Stimulated activated CD8-positive, alpha-beta memory T cell treated with anti-CD3 and anti-CD28 coated beads, Interleukin-4, amount 100 ng/mL, for 4 hours (primary cell): ENCODE measurements at places on chromosomes 16 and 17.

- DNase-seq = no peak
These were observed 14.8 kb downstream of the PLD6 start for GRCh38 chr17:17191346-17191792.

- DNase-seq = no peak
These were observed 144.1 kb downstream of the RAB11FIP4 start for GRCh38 chr17:31535581-31535981.

DNA sequence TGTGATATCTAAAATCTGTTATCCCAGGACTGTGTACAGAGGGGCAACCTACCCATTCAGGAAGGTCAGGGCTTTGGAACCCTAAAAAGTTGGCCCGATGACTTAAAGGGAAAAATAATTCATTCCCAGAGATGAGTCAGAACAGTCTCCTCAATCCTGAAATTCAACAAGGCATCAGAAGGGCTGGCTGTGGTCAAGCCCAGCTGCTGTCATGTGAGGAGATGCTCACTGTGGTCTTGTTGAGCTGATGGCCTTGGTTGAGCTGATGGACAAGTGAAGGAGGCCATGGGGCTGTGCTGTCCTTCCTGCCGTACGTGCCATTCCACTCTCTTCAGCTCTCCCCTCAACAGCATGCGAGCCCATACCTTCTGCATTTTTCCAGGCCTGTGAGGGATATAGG is 20.9 kb upstream of the DRG2 start:
- DNase-seq = no peak

DNA sequence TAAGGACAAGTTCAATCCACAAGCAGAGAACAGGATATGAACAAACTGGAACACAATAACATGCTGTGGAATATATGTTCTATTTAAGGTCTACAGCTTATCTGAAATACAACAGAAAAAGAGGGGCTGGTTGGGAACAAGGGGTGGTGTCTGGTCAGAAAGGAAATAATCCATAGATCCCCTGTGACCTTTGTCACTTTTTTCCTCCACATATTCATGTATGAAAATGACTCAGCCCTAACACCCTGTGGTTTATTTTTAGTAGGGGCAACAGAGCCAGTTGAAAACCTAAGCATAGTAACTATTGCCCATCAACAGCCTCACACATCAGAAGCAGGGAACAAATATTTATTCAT is 12.3 kb upstream of the SPAG9 start:
- DNase-seq = no peak

- no peak for DNase-seq
These were observed 71.2 kb upstream of the CDYL2 start for GRCh38 chr16:80875616-80876015.

- DNase-seq = no peak
These were observed 185.9 kb downstream of the C16orf95 start for GRCh38 chr16:87131061-87131995.

DNA sequence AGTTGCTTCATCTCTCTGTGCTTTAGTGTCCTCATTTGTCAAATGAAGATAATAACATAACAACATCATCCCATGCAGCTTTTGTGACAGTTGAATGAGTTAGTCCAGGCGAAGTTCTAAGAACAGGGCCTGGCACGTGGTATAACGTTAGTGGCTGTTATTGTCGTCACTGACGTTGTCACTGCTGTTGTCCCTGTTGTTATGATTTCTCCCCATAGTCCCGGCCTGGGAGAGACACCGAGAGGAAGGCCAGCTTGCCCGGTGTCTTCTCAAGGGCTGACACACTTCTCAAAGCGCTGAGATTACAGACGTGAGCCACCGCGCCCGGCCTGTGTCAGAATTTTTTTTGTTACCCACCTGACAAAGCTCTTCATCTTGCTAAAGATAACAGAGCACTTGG is 29.9 kb downstream of the ABR start:
- no peak for DNase-seq

DNA sequence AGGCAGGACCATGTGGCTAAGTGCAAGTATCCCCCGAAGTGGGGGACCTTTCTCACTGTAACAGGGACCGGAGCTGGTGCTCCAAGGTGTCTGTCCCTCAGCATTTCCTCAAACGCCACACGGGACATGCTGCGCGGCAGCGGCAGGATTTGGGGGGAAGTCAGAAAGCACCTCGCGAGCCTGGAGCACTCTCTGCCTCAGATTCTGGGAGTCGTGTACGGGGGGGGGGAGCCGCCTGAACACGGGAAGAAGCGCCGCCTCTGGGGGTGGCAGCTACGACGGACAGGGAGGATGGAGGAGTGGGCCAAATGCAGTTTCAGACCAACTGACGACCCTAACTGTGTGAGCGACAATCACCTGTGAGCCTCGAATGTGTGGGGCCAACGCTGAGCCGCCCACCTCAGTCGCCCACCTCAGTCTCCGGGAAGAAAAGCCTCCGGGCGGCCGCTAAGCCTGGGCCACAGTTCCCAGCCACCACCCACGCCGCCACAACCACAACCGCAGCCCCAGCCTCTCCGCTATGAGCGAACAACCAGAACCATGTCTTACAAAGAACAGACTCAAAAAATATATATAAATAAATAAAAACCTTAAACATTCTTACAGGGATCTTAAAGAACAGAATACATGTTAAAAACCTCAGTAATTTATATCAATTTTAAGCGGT is 8.8 kb upstream of the TRAP1 start:
- DNase-seq = no peak

GRCh38 chr17:16986391-16986790 is 14.5 kb upstream of the TNFRSF13B start:
- DNase-seq = no peak

DNA sequence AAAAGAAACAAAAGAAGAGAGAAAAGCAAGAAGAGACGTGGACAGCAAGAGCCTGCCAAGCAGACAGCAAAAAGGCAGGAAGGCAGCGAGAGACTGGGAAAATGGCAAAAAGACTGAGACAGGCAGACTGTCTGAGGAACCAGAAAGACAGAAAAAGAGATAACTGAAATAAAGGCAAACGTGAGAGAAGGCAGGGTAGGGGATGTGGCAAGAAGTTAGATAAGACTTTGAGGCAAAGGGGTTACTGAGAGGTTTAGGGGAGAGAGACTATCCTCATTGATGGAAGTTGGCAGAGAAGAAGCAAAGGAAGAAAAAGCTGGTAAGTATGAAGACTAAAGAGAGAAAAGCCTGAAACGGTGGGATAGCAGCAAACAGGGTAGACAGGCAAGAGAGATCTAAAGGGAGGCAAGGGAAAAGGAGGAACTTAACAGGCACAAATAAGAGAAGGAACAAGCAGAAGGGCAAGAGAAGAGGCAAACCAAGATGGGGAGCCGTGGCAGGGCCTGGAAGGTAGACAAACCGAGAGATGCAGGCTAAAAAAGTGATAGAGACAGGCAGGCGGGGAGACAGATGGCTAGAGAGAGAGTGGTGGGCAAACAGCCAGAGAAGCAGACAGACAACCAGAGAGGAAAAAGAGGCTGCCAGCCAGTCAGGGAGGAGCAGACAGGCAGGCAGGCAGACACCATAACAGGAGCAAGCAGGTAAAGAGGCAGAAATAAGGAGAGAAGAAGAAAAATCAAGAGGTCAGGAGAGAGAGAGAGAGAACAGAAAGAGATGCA is 7.1 kb upstream of the CHD3 start:
- DNase-seq = no peak

- DNase-seq = no peak
These were observed 30.5 kb downstream of the PLCG2 start for GRCh38 chr16:81809567-81809966.

GRCh38 chr17:74358697-74359096 is 3.0 kb downstream of the BTBD17 start:
- DNase-seq = no peak

DNA sequence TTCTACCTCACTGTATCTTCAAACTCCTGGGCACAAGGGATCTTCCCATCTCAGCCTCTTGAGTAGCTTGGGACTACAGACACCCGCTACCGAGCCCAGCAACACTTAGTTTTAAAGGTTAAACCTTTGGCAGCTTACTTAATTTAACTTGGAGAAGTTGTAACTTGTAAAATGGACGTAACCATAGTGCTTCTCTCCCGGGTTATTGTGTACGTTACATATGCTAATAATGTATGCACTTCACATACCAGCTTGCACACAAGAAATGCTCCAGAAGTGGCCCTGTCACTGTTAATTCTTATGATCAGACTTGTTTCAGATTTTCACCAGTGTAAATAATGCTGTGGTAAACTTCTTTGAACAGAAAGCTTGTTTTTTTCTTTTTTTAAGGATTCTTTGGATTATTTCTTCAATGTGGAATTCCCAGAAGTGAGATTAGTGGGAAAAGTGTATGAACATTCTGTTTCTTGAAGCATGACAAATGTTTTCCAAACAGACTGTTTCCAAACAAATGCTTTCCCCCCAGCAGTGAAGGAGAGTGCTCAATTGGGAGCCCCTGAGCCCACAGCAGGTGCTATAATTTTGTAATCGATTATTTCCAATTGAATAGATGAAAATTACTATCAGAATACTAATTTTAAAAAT is 61.5 kb downstream of the EPN2 start:
- no peak for DNase-seq

DNA sequence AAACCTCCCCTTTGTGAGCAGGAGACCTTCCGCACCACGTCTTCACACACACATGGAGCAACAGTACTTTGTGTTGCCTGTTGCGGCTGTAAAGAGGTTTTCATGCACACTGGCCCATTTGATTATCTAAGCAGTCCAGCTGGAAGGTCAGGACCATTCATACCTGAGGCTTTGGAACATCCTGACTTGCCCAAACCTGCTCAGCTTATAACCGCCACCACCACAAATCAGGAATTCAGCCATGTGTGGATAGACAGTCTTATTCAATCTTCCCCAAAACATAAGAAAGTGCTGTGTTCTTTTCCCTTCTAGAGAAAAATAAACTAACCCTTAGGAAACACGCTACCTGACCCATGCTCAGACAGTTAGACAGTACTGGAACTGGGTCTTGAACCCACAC is 81.6 kb upstream of the XYLT1 start:
- no peak for DNase-seq

- no peak for DNase-seq
These were observed 8.5 kb downstream of the KRTAP1-5 start for GRCh38 chr17:41018541-41018940.

- DNase-seq = no peak
These were observed 767.1 kb downstream of the KCNJ18 start for GRCh38 chr17:22459331-22459952.
